ENCODE measurements at places on chromosomes 11 and 22.

- no peak for DNase-seq
These were observed 1.0 kb upstream of the FNBP4 start for GRCh38 chr11:47768101-47768612.

DNA sequence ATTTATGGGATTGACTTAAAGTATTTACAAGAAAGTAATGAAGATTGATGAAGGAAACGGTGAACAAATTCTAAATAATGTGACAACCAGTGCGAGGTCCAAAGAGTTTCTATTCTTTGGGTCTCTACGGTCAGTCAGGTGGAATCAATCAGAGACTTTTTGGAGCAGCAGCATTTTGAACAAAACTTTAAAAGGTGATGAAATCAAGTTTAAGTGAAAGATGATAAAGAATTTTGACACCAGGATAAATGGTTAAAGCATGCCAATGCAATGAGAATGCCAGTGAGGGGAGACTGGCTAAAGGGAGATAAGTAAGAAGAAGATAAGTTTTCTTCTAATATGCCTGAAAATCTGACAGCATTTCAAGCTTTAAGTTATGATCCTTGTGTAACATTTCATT lies 67.9 kb downstream of the DCUN1D5 start:
- no peak for DNase-seq

GRCh38 chr11:10637731-10638151 lies 55.8 kb downstream of the IRAG1 start:
- no peak for DNase-seq

- no peak for DNase-seq
These were observed 38.7 kb downstream of the SYT13 start for GRCh38 chr11:45247433-45247832.
